Inflammatory macrophage treated with lipopolysaccharide for 4 hours (primary cell): ENCODE measurements at places on chromosomes 2 and 18.

GRCh38 chr2:46877619-46878113 lies 37.9 kb downstream of the MCFD2 start:
- no peak for DNase-seq

DNA sequence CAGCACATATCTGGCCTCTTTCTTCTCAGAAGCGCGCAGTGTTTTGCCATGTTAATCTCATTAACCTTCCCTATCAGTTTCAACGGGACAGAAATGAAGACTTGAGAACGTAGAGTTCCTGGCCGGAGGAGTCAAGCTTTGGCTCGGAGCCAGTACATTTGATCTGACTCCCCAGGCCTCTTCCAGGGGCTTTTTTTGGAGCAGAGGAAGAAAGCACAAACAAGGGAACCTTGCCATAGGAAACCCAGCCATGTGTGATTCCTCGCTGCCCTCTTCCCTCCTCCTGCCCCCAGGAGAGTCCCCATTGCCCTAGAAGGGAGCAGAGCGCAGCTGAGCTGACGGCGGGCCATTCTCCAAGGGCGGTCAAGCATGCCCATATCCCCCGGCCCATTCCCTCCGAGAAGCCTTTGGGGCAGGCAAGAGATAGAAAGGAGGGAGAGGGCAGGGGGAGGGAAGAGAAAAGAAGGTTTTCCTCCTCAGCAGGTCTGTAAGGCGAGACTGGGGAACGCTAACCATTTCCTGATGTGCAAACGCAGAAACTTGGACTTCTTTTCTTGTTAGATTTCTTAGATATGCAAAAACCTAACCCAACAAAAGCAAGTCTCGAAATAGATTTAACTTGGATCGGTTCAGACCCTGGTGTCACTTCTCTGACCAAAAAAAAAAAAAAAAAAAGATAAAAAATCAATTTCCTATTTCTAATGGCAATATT lies 63.7 kb upstream of the POU3F3 start:
- no peak for DNase-seq

GRCh38 chr2:193900292-193900691 lies 1705.6 kb upstream of the TMEFF2 start:
- DNase-seq: no peak

DNA sequence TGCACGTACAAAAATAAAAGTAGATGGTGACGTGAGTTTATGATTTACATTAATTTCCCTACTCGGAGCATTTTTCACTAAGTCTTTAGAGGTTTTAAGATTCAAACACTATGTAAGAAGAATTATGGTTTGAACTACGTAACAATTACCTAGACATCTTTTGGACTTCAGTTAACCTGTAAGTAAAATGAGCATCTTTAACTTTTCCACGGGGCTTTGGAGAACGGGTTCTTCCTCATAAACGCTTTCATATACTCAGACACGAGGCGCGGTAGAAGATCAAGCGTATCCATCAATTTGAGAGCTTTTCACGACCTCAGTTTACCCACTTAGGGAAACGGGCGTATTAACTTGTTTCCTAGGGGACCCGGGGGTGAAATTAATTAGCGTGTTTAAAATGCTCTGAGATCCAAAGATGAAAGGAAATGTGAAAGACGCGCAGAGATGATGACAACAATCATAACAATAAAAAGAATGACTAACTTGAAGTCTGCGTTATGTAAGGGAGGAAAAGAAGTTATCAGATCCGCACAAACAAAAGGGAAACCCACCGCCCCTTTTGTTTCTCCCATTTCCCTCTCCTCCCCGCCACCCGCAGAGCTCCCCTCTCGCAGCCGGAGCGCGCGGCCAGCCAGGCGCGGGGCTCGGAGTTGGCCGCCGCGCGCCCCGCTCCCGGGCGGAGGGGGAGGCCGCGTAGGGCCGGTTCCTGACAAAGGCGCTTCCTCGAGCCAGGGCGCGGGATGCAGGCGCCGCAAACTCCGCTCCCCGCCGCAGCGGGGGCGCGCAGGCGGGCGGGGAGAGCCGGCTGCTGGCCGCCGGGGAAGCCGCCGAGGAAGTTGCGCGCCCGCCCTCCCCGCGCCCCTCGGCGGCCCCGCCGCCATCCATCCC lies 807 bp downstream of the PELI1 start:
- peak; percentile 67 for DNase-seq
